ENCODE measurements at places on chromosomes 7 and 10. TPM values are rescaled to one million over a fixed set of nuclear protein-coding genes. Genes with fewer than 3 reads are reported as not detected.
A peak's percentile ranks its signal among the peaks of the same experiment; 100 is the strongest.

Gene MYH16
- total RNA-seq: not detected

Gene PCDH15
- total RNA-seq: 0.25 TPM

Gene GIMAP2
- 6.9 TPM for total RNA-seq

Gene AKR1C4
- total RNA-seq: not detected

Gene SPDYE8
- total RNA-seq: not detected

Gene GIMAP5
- 9.8 TPM for total RNA-seq

Gene TMEM196
- not detected for total RNA-seq

Gene POLR1F
- total RNA-seq: 7.7 TPM

Gene SMO
- 5.0 TPM for total RNA-seq

Gene CPVL
- 72.6 TPM for total RNA-seq

Gene PRF1
- 3.2 TPM for total RNA-seq

Gene TRIM50
- 0.30 TPM for total RNA-seq

Gene NEUROD6
- total RNA-seq: not detected

Gene MAD1L1
- total RNA-seq: 19.1 TPM

- no peak for DNase-seq
These were observed 2.0 kb upstream of the TSPAN14 start for GRCh38 chr10:80452069-80452468.

- DNase-seq: no peak
These were observed 78.6 kb upstream of the ZNF479 start for GRCh38 chr7:57210871-57211270.

- no peak for DNase-seq
These were observed 53.6 kb downstream of the ADRA2A start for GRCh38 chr10:111130471-111130870.

- DNase-seq: peak; percentile 68
These were observed 481.0 kb downstream of the TNS3 start for GRCh38 chr7:47100817-47101435.

DNA sequence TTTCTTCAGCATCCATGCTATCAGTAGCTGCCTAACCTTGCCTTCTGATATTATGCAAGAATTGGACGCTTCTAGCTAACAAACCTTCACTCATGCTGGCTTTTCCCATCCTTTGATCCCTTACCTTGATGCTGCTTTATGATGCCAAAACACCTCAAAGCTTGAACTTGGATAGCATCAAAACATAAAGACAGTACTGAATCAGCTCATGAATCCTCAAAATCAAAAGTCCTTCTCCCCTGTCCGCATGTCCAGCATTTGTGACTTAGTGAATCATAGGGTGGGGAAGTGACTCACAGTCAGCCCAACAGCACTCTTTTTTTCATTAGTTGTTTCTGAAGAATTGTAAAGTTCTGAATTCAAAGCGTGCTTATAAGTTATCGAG, 89.5 kb upstream of the PIK3CG start:
- no peak for DNase-seq

DNA sequence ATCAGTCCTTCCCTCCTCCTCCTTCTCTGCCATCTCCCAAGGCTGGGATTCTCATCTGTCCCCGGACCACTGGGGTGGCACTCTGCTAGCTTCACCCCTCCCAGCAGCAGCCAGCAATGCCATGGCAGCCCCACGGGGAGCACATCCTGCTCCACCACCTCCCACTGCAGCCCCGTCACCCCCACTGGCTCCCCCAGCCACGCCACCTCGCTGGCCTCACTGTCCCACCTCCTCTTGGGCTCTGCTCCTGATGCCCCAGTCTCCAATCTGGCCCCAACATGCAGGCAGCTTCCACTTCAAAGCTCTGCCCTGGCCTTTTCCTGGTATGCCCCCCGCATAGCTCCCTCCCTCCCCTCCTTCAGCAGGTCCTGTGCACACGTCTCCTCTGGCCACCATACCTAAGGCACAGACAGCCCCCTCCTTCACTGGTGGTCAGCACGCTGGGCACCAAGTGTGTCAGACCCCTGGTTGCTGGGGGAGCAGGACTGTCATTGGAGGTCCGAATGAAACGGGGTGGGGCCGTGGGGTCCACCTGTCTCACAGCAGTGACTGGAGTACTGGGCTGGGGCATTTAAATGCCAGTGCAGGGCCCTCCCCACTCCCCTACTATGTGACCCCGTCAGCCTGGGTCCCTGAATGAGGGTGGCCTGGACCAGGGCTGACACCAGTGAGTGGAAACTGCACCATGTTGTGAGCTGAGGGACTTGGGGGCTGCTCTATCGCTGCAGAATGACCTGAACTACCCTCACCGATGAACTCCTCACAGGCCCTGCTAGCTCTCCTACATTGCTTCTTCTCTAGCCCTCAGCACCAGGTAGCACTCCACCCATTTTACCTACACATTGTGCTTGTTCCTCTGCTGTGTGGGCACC, 38.7 kb downstream of the RASGEF1A start:
- peak; percentile 16 for DNase-seq

DNA sequence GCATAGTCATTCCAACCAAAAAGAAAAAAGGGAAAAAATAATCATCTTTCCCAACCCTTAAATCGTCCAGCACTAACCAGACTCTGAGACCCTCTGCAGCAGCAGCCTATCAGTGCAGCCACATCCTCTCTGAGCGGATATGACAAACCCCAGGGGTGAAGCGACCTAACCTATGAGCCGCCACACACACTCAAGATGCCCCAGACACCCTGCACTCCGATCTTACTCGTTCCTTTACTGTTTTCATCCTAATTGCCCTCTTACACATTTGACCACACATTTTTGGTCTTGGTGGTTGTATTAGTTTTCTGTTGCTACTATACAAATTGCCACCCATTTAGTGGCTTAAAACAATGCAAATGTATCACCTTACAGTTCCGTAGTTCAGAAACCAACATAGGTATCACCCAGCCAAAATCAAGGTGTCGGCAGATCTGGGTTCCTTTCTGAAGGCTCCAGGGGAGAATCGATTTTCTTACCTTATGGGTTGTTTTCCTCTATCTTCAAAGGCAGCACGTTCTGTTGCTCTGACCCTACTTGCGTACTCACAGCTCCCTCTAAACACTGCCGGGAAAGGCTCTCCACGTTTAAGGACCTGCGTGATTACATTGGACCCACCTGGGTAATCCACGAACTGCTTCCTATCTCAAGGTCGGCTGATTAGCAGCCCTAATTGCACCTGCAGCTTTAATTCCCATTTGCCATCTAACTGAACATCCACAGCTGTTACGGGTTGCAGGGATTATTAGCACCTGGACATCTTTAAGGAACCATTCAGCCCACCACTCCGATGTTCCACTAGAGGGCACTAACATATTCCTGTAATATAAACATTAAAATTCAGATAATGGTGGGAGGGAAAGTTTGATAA, 37.3 kb upstream of the PRSS1 start:
- DNase-seq: no peak

DNA sequence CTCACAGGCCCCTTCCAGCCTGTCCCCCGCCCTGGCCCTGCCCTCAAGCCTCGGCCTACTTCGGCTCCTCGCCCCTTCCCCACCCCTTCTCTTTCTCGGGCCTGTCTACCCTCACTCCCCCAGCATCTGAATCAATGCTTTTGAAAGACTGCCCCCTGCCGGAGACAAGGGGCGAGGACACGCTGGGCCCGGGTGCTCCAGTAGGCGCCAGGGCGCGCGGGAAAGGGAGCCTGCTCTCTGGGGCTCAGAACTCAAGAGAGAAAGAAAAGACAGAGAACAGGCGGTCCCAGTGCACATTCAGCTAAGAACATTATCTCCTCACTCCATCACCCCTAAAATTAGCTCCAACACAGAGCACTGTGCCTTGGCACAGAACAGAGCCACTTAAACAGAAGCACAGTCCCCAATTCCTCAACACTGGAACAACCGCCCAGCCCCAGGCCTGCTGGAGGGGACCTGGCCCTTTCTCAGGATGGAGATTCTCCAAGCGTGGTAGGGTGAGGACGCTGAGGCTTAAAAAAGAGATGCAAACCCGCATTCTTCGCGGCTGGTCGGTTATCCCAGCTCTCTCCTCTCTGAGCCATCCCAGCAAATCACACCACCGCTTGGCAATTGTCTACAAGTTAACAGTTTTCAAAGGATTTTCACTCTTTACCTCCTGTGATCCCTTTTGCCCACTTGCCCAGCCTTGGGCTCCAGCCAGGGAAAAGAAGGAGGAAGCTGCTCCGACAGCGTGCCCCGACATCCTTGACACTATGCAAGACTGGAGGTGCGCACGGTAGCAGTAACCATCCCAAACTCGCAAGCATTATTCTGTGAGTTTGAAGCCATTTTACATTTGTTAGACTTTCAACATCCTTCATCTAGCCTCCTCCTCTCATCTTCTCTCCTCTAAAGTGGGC, 2.1 kb downstream of the GIGYF1 start:
- DNase-seq: peak; percentile 89

DNA sequence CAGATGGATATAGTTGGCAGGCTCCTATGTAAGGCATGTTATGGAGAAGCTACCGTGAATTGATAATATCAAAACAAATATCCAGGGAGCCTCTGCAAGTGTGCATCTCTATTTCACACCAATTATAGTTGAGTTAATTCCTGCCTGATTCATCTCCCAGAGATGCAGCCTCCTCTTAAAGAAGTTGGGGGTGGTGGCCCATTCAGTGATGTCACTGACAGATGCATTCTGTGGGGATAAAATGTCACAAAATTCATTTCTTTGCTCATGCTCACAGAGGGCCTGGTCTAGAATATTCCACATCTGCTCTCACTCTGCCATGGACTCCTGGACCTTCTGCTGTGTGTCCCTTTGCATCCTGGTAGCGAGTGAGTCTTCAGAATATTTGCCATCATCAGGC, 189.1 kb upstream of the PRSS1 start:
- DNase-seq: no peak

- DNase-seq: no peak
These were observed 31.1 kb downstream of the KAZALD1 start for GRCh38 chr10:101092881-101093354.

- no peak for DNase-seq
These were observed 6.3 kb downstream of the ABCC2 start for GRCh38 chr10:99788598-99789256.

- no peak for DNase-seq
These were observed 27.2 kb upstream of the NUB1 start for GRCh38 chr7:151314401-151314800.

GRCh38 chr7:132526111-132526740, 50.0 kb downstream of the PLXNA4 start:
- no peak for DNase-seq

GRCh38 chr7:82965088-82966036, 197.3 kb downstream of the PCLO start:
- no peak for DNase-seq

- DNase-seq: no peak
These were observed 187.5 kb upstream of the NFE2L3 start for GRCh38 chr7:25964483-25964991.

DNA sequence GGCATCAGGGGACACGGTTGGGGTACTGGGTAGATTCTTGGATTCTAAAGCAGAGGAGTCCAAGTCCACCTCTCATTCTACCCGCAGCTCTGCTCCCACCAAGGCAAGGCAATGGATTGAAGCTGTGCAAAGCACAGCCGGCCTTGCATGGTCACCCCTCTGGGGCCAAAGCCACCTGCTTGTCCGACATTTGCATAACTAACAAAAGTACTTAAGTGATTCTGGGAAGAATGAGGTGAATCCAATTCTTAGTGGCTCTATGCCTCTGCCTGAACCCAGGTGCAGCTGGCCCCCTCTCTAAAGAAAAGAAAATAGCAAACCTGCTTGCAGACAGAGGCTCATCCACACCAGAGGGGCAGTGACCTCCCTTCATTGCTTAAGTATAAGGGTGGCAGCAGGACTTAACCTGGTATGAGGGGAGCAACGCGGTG, 10.7 kb upstream of the COBL start:
- DNase-seq: no peak

- DNase-seq: no peak
These were observed 197.6 kb upstream of the STK17A start for GRCh38 chr7:43385309-43385680.

- DNase-seq: no peak
These were observed 52.5 kb downstream of the NCAPG2 start for GRCh38 chr7:158651968-158652565.

DNA sequence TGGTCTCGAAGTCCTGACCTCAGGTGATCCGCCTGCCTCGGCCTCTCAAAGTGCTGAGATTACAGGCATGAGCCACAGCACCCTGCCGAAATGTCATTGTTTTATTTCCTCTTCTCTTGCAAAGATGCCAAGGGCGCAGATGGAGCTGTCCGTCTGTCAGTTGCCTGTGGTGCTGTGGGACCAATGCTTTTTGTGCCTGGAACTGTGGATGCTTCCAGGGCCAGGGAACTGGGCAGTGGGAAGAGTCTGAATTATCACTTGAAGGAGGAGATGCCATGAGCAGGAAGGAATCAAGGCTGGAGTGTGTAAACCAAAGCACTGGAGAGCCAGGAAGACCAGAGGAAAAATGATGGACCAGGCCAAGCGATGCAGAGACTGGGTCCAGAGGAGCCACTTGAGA, 459.9 kb downstream of the GALNT17 start:
- no peak for DNase-seq

- DNase-seq: no peak
These were observed 251.0 kb upstream of the TAC1 start for GRCh38 chr7:97480772-97481390.

DNA sequence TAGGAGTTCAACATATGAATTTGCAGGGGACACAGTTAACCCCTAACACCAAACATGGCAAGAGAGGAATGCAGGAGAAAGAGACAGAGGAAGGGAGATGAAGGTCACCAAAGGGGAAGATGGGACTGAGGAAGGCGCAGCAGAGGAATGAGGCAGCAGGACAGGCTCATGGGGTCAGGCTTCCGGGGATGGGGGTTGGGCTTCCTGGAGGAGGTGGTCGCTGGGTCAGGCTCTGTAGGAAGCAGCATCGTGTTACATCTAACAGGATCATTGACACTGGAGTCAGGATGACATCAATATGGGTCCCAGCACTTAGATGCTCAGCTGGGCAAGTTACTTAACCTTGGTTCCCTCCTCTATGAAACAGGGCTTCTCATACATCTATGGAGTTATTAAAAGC, 113.2 kb downstream of the NPTX2 start:
- no peak for DNase-seq

- no peak for DNase-seq
These were observed 105.1 kb upstream of the ANLN start for GRCh38 chr7:36284456-36285090.

DNA sequence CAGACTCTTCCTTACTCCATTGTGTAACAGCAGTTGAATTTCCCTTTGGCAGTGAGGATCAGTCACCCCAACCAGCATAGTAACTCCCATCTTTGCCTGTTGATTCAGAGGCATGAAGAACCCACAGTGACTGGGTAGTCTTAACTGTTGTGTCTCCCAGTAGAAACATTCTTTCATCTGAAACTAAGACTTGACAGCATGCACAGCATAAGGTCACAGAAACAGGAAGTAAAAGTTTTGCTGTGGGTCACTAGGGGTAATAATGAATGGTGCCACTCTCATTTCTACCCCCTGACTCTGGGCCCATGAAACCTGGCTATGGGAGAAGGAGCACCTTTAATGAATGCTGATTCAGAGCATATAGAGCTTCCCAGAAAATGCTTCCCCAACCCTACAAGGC, 8.3 kb upstream of the FRMPD2 start:
- no peak for DNase-seq
